D341Med (cell line): ENCODE measurements at places on chromosomes 5 and 9.

DNA sequence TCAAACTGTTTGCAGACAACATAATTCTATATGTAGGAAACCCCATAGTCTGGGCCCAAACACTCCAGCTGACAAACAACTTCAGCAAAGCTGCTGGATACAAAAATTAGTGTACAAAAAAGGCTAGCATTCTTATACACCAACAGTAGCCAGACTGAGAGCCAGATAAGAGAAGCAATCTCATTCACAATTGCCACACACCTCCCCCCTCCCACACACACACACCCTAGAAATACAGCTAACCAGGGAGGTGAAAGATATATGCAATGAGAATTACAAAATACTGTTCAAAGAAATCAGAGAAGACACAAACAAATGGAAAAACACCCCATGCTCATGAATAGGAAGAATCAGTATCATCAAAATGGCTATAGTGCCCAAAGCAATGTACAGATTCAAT is 9.0 kb downstream of the MTREX start:
- DNase-seq: no peak

DNA sequence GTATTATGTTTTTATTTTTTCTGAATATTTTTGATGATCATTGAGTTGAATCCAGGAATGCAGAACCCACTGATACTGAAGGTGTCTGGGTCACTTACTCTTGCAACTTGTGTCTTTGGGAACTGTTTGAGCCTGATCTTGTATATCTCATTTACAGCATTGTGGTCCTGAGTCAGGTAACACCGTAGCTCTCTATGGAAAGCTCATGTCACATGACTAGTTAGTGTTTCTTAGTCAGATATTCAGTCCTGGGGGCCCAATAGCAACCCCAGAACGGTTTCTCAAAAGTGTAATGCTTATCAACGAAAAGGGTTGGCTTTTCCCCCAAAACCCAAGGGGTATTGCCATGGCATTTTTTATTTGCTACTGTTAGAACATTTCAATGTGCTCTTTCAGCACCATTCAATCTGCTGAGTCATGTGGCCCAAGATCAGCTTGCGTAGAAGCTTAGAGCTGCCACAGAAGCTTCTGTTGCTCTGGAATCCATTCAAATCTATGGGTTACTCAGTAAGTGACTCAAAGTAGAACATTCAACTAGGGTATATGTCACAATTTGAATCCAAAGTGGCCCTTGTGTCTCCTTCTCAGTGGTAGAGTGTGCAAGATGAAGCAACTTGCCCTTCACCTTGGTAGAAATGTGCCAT is 12.1 kb upstream of the PTAR1 start:
- DNase-seq: no peak

DNA sequence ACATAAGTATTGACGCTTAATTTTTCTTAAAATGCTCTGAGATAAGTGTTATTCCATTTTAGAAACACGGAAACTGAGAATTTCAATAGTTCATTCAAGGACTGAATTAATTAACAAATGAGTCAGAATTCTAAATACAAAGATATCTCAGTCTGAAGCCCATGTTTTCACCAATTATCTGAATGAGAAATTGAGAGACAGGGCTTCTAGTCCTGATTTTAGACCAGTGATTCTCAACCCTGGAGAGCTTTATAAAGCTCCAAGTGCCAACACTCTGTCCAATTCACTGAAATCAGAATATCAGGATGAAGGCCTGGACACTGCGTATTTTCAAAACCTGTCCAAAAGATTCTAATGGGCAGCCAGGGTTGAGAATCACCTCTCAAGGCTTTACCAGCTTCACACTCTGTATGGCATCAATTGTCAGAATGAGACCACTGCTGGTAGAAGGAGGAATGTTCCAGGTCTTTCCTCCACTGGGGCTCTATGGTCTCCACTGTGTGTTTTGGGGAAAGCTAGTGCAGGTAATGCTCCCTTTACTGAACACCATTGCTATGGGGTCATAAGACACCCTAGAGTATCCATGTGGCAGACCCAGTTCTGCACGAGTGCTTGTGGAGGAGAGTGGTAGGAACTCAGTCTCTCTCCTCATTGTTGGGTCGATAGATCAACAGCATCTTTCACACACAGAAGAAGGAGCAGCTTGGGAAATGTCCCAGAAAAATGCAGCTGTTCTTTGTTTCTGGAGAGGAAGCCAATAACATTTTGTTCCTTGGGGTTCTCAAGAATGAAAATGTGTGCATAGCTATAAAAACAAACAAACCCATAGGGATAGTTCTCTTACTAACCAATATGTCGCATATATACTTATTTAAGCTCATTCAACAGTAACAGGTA is 99.7 kb upstream of the OSMR start:
- no peak for DNase-seq

GRCh38 chr9:136625101-136626065 is 37.3 kb upstream of the EGFL7 start:
- DNase-seq: peak; percentile 85

DNA sequence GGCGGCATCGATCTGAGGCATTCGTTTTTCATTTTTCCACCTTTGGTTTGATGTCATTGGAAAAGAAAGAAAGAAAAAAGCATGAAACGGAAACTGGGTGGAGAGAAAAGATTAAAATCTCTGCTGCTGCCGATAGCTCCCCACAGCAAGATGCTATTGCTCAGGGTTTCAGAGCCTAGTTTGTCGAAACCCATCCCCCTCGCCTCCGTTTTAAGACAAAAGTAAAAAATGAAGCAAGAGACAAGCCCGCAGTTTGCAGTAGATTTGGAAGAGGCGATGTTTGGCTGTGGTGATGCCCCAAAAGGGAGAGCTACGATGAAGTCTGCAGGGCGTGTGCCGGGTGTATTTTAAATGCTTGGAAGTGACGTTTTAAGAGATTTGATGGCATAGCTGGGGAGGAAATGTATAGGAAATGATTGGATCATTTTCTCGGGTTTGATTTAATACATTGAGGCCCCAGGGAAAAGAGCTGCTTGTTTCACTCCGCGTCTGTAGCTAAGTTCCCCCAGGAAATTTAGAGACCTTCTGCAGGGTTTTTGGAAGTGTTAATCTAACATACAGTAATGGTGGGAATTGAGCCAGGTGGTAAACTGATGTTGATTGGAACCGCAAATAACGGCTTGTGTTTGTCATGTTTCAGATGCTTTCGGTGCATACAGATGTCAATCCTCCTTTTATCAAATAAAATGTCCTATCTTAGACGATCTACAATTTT is 909 bp downstream of the NDFIP1 start:
- DNase-seq: peak; percentile 43

DNA sequence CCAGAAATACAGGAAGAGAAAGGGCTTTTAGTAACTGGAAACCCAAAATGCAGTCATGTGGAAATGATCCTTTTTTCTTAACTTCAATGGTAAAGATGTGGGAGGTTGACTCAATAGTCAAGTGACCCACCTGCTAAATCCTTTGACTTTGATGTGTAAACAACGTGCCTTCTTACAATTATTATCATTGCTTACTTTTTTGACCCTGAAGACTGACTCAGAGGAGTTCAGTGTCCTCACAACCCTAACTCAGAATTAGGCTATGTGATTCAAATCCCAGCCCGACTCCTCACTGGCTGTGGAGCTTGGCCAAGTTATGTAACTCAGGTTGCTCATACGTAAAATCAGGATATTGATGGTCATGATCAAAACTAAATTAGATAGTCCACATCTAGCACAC is 27.9 kb downstream of the ANXA1 start:
- DNase-seq: no peak

GRCh38 chr9:3850098-3850497 is 324.3 kb upstream of the RFX3 start:
- no peak for DNase-seq

DNA sequence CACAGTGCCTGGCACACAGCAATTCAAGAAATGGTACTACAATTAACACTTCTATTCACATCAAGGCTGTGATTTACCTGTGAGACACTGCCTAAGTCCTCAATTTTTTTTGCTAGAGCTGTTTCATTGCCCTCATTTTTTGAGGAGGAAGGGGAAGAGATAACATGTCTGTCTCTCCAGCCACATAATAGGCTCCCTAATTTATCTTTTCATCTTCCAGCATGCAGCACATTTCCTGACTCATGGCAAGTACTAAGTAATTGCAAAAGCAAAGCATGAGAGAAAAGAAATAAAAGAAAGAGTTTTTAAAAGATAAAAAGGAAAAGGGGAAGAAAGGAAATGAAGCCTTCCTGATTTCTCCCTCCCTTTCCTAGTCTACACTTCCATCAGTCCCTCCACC is 26.9 kb upstream of the RNF38 start:
- DNase-seq: no peak

GRCh38 chr9:101455656-101456240 is 20.2 kb upstream of the ALDOB start:
- DNase-seq: no peak

DNA sequence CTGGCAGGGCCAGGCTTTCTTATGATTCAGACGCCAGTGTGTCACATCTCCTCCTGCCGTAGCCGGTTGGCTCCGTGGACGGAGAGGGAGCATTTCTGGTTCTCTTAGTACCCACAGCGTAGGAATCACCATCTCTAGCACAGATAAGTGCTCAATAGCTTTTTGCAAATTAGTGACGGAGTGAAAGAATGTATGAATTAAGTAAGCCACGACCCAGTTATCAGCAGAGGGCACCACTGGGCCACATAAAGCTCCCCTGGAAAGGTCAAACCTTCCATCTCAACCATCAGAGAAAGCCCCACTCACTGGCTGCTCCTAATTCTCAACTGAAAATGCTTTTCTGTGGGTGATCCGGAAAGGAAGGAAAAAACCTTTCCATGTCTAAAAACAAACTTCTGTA is 317.0 kb upstream of the ADCY2 start:
- peak; percentile 31 for DNase-seq

DNA sequence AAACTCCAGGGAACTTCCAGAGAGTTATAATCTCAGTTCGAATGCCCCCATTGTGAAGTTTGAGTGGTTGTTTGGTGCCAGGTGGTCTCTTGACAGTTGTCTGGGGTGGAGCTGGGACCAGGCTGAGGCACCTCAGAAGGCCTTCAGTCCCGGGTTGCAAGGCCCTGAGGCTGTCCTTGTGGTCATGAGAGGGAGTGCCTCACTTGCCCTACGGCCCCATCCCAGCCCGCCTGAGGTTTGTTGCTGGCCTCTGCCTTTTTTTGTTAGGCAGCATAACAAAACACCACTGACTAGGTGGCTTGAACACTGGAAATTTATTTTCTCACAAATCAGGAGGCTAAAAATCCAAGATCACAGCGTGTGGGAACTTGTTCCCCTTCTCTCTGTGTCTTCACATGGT is 73.0 kb upstream of the PAPPA start:
- no peak for DNase-seq

GRCh38 chr5:7878381-7878873 is 9.5 kb downstream of the MTRR start:
- DNase-seq: no peak

GRCh38 chr9:13628526-13628925 is 349.0 kb upstream of the MPDZ start:
- no peak for DNase-seq

- no peak for DNase-seq
Observed at GRCh38 chr5:154202379-154203260, 12.1 kb downstream of the GALNT10 start.

DNA sequence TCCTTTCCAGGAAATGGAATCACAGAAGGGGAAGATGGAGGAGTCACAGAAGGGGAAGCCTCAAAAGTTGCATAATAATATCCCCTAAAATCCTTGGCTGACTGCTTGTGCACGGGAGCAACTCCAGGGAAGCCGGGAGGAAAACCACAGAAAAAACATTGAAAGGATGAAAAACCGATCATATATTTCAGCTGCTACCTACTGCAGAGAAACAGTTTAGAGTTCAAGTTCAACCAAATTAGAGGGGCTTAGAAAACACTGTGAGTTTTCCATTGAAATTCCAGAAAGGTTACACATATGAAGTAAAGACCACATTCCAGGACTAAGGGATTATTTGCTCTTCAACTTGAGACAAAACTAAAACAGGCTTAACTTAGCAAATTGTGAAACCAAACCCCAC is 37.6 kb upstream of the MTAP start:
- no peak for DNase-seq

DNA sequence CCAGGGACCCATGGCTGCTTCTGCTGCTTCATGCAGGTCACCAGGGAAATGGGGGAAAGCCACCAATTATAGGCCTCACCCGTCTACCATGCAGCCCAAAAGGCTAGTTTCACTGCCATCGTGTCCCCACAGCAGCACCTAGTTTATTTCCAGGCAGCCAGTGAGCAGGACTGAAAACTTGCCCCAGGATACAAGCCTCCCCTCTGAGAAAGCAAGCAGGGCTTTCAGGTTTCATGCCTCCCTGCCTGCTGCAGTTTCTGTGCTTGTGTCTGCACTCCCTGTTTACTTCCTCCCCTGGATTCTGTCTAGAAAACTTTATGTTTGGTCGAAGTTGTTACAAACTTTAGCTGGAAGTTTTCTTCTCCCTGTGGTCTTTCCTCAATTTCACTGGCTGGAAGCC is 319.1 kb downstream of the ANXA1 start:
- no peak for DNase-seq

- no peak for DNase-seq
Observed at GRCh38 chr5:43168175-43168574, 23.9 kb upstream of the NIM1K start.

DNA sequence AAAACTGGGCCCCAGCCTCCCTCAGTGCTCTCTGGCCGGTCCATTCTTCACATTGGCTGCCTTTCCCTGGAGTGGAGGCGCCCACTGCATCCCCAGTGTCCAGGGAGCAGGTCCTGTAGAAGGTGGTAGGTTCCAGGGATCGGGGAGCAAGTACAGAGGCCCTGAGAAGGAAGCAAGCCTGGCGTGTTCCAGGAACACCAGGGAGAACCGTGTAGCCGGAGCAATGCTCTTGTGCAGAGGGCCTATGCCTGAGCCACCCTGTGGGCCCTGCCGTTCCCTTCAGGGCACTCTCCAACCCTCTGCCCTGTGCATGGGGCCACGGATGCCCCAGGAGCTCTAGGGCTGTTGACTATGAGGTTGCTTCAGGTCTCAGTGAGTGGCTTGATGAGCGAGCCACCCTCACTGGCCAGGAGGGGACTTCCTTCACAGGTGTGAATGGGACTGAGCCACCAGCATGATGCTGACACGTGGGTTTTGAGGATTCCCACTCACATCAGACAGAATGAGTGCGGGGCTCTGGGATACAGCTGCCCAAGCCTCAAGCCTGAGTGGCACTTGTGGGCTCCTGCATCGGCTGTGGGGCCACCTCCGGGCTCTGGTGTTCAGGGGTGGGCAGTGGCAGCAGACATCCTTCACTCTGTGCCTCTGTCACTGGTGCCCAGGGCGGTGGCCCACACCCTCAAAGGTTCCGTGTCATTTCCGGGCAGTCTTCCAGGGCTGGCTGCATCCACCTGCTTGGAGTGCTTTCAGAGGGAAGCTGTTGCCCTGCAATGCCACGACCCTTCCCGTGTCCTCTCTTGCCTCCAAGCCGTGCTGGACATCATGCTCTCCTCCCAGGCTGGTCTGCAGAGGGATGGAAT is 54.4 kb downstream of the ADAMTS2 start:
- DNase-seq: no peak

- peak; percentile 40 for DNase-seq
Observed at GRCh38 chr9:124180557-124180956, 77.2 kb upstream of the NEK6 start.

- peak; percentile 41 for DNase-seq
Observed at GRCh38 chr5:121949885-121950284, 11.9 kb upstream of the SRFBP1 start.
